Stimulated activated CD4-positive, alpha-beta T cell treated with anti-CD3 and anti-CD28 coated beads, Interleukin-4, amount 100 ng/mL, for 1 hour (primary cell): ENCODE measurements at places on chromosomes 5 and 9.

DNA sequence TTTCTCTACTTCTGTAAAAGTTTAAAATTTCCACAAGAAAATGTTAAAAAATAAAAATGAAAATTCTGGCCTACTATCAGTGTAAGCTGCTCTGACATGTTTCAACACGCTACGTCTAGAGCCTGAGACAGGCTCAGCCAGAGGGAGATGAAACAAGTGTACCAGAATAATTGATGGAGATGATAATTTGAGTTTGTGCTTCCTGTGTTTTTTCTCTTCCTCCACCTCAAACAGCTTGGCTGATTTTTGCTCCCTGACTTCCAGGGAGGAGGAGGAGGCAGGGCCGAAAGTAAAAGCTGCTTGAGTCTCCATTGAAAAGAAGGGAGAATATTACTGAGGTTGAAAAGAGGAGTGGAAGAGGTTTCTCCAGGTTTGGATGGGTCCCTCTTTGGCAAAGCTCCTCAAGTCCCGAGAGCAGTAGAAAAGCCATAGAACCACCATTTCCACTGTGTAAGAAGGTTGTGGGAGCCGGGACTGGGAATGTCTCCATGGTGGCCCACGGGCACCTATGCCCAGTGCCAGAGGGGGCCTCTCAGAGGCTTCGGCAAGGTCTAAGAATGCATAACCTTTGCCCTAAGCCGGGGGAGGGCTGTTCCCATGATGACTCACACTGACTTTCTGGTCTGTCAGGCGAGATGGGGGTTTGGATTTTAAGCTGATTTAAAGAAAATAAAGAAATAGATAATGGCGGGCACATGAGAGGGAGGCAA lies 95.1 kb downstream of the HRH2 start:
- DNase-seq = no peak

- no peak for DNase-seq
Observed at GRCh38 chr5:93209476-93209875, 371.5 kb downstream of the NR2F1-AS1 start.

DNA sequence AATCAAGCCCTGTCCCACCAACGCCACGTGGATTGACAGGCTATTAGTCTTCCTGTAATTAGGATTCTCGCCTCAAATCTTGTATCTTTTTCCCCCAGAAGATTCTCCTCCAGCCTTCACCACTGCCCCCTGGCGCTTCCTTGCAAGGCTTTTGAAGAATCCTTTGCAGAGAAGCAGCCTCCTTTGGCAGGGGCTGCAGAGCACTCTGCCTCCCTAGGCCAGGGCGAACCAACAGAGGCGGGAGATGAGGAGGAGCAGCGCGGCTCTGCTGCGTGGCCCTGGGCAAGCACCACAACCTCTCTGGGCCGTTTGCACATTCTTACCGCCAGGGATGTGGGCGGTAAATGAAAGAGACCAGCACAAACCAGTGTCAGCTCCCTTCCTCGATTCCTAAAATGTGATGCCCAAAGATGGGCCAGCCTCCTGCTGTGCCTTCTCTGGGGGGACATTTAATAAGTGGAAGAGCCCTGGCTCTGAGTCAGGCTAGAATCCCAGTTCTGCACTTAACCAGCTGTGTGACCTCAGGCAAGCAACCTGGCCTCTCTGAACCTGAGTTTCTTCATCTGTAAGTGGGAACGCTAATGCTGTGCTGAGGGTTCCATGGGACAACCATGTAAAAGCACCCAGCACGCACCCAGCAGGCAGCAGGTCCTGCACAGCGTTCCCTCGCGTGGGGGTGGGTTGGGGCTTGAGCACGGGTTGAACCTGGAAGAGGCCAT lies 128.6 kb downstream of the KCNIP1 start:
- DNase-seq = no peak

- DNase-seq = no peak
Observed at GRCh38 chr5:78920604-78921003, 64.5 kb downstream of the ARSB start.

DNA sequence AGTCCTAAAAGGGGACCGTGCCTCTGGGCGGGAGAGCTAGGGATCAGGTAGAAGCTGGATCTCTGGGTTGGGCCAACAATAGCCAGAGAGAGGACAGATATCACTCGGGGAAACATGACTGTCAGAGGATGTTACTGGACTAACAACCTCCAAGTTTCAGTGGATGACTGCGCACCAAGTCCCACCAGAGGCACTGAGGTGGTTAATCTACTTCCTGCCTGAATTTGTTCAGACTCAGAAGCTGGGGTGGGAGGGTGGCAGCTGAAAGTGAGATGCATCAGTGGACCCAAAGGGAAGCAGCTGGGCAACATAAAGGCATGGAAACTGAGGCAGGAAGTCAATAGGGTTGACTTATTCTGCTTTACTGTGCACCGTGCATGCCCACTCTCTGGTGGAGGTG lies 130.1 kb upstream of the SLC44A1 start:
- no peak for DNase-seq

- DNase-seq = no peak
Observed at GRCh38 chr5:143613329-143613728, 198.6 kb upstream of the HMHB1 start.

- DNase-seq = no peak
Observed at GRCh38 chr5:178533136-178533535, 57.1 kb downstream of the COL23A1 start.

GRCh38 chr5:133930061-133930812 lies 38.2 kb downstream of the C5orf15 start:
- DNase-seq = peak; percentile 70

DNA sequence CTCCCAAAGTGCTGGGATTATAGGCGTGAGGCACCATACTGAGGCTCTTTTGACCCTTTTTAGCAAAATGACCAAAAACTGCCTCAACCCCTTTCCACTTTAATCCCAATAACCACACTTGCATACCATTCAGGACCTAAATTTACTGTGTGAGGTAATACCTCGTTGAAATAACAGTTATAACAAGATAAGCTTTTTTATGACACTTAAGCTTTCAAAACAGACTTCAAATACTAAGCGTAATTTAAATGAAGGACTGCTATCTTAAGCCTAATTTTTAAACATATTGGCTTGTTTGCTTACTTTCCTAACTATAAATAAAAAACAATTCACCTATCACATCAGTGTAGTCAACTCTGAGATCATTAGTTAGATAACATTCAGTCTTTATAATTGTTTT lies 37.8 kb downstream of the PWWP2A start:
- no peak for DNase-seq

GRCh38 chr5:72463449-72464052 lies 43.7 kb downstream of the ZNF366 start:
- DNase-seq = no peak

DNA sequence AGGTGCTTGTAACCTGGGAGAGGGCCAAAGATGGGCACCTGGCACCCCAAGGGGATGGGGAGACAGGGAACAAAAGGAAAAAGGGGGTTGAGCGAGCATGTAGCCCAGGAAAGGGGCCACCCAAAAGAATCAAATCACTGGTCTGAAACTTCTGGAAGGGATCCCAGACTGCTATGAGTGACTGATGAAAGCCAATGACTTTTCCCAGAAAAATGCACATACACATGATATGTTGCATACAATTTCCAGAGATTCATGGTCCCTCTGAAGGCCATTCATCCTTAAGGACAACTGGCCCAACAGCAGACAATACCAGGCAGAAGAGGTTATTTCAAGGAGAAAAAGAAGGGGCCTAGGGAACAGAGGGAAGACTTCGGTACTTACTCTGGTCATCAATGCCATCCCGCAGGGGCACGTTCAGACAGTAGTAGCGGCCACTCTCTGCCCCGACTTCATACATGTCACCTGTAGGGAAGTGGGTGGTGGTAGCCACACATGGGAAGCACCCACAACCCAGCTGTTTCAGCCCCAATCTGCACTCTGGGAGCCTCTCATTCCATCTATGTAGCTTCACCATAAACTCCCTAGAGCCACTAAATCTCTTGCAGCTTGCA lies 8.4 kb downstream of the HDAC3 start:
- DNase-seq = no peak
